ENCODE measurements at places on chromosomes 7 and 10.

GRCh38 chr7:132023466-132023865 is 467.0 kb upstream of the PODXL start:
- no peak for DNase-seq

- peak; percentile 73 for DNase-seq
Observed at GRCh38 chr10:61140765-61141392, 196.9 kb upstream of the RHOBTB1 start.

DNA sequence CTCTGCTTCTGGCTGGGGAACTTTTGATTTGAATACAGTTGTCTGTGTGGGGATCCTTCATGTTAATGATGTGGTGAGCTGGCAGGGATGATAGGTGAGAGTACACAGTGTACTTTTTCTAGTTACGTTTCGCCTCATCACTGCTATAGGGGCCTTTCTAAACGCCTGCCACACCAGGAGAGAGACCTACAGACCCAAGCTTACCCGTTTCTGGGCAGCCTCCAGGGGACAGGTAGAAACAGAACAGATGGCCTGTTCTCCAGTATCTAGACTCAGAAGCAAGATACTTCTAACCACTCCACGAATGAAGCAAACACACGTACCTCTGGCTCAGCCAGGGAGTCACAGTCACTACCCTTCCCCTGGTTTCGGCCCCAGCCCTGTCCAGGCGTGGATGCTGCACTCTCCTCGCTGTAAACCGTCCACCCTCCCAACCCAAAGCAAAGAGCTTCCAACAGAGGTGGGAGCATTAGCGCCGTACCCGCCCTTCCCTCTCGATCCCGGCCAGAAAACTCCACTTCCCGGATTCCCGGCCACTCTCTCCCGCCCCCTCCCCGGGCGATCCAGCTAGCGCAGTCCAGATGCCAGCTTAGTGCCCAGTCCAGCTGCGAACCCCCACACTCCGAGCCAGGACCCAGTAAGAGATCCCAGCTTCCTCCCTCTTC is 1.2 kb downstream of the CCDC6 start:
- no peak for DNase-seq

- no peak for DNase-seq
Observed at GRCh38 chr7:29140873-29141468, 5.4 kb downstream of the CPVL start.

- DNase-seq: peak; percentile 80
Observed at GRCh38 chr10:33008499-33009243, 50.6 kb upstream of the ITGB1 start.

- DNase-seq: no peak
Observed at GRCh38 chr7:31340603-31341002, at the start of gene NEUROD6. Gene NEUROD6 (minus strand): TSS chr7:31340726. CDS start chr7:31339268, 1,458 bp downstream.

DNA sequence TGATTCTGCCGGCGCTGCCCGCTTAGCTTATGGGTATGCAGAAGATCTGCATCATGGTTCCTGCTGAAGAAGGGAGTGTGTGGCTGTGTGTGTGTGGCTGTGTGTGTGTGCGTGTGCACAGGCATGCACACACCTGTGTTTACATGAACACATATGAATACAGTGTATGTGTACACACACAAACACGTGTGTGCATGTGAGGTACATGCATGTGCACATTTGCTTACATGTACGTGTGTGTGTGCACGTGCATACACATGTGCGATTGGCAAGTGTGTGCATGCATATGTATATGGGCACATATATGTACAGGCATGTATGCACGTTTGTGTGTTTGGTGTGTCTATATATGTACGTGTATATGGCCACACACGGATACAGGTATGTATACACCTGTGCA is 16.4 kb upstream of the FAM20C start:
- no peak for DNase-seq

DNA sequence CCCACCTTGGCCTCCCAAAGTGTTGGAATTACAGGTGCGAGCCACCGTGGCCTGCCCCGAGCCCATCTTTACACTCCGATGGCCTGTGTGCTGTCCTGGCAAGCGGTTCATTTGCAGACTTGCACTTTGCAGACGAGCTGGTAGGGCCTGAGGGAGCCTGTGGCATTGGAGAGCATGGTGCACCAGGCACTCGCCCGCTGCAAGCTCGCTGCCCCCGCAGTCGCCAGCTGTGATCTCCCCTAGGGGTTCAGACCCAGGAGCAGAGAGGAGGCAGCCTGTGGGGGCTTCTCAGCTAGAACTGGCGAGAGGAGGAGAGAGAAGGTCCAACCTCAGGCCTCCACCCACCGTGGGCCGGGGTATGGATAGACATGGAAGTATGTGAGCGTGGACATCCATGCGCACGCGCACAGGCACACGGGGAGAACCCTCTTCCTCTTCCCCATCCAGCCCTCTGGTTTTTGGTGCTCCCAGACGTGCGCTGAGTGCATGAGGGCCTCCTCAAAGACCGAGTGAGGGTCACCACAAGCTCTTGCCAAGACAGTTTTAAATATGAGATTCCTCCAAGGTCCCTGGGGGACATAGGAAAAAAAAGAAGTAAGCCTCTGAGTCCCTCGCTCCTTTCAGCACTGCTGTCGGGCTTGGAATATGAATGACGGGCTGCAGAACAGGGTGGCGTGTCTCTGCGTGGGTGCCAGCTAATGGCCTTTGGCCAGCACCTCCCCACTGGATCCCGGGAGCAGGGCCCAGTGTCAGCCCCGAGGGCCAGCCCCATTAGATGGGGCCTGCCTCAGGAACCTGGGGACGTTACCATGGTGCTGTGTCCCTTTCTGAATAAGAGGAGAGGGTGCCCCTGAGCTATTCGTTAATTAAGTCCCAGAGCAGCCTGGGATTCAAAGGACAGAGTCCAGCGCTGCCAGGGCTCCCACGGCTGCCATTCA is 15.1 kb upstream of the TTYH3 start:
- DNase-seq: no peak

- no peak for DNase-seq
Observed at GRCh38 chr7:156950381-156950858, 908 bp downstream of the NOM1 start.

GRCh38 chr10:114682532-114682931 is 24.5 kb upstream of the ABLIM1 start:
- no peak for DNase-seq

DNA sequence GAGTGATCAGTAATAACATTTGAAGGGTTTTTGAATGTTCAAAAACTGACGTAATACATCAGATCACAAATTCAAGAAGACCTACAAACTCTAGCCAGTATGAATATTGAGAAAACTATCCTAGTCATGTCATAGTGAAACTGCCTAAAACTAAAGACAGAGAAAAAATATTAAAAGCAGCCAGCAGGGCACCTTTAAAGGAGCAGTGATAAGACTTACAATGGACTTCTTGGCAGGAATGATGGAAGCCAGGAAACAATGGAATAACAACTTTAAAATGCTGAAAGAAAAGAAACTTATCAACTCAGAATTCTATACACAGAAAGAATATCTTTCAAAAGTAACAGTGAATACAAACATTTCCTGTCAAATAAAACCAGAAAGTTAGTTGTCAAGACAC is 78.3 kb upstream of the CTBP2 start:
- no peak for DNase-seq

DNA sequence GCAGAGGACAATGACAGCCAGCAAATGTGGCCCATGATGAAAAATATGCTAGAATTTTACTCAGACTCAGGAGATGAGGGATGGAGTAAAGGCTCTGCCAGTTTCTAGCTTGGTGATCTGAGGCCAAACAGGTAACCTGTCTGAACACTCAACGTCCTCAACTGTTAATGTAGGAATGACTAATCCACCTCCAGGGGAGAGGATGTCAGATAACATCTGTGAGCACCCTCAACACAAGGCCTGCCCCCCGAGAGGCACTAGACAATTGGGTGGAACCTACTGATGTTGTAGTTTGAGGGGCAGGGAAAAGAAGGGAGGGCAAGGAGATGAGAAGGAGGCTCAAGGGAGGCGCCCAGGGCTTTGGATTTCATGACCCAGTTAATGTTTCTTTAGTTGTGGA is 445.1 kb downstream of the PLXNA4 start:
- no peak for DNase-seq

- DNase-seq: no peak
Observed at GRCh38 chr7:130865408-130866236, 131.6 kb upstream of the KLF14 start.

DNA sequence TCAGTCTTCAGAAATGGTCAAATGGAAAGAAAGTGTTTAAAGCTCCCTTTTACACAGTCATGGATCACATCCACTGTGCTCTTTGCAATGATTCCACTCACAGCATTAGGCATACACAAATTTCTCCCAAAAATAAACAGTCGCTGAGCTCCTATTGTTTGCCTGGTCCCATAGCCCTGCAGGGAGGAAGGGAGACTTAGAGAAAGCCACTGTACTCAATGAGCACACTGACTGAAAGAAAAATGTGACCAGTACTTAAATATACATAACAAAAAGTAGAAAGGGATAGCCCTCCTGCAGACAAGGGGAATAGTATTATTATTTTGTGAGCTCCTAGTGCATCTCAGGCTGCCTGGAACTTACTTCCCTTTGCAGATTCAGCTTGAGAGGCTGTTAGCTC is 853.2 kb downstream of the GRID1 start:
- DNase-seq: no peak

DNA sequence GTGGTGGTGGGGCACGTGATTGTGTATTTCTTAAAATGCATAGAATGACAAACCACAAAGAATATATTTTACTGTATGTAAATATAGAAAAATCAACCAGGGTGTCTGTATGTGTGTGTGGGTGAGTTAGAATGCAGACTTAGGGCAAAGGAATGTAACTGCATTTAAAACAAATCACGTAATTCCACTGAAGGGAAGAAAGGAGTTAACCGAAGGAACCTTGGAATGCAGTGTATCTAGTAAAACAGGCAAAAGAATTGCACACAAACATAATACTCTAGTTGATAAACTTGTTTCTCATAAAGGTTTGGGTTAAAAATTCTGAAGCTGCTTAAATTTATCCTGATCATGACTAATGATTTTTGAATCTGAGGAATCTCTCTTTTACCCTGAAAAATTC is 134.9 kb downstream of the ADRA2A start:
- DNase-seq: no peak

- DNase-seq: peak; percentile 87
Observed at GRCh38 chr7:44633254-44634186, 27.1 kb downstream of the OGDH start.

GRCh38 chr10:6607182-6607581 is 27.1 kb upstream of the PRKCQ start:
- no peak for DNase-seq

GRCh38 chr10:84097787-84098353 is 41.4 kb upstream of the GHITM start:
- peak; percentile 13 for DNase-seq

All from fibroblast of the conjunctiva (primary cell).